ENCODE measurements at places on chromosomes 1 and 21.

- no peak for DNase-seq
Observed at GRCh38 chr1:228376262-228376628, 30.4 kb downstream of the TRIM11 start.

- DNase-seq: peak; percentile 84
Observed at GRCh38 chr1:45583666-45584350, at the start of gene NASP. NASP (plus strand) TSS chr1:45584041; CDS start chr1:45584147, 106 bp downstream.

DNA sequence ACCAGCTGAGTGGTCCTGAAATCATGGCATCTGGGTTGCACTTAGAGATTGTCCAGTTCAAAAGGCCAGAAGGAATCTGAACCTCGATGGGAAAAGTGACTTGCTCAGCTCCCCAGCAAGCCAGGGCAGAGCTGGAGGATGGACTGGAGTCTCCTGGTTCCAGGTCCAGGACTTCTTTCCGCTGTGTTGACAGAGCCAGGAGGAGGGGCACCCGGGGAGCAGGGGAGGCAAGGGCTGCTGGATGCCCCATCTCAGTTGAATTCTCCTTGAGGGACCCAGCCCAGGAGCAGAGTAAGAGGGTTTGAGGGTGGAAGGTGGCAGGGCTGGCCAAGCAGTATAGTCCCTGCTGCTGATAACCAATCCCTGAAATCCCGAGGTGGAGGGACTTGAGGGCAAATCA lies 2.4 kb upstream of the ALPL start:
- no peak for DNase-seq

GRCh38 chr1:40824591-40825434 lies 37.4 kb downstream of the CITED4 start:
- DNase-seq: peak; percentile 51

DNA sequence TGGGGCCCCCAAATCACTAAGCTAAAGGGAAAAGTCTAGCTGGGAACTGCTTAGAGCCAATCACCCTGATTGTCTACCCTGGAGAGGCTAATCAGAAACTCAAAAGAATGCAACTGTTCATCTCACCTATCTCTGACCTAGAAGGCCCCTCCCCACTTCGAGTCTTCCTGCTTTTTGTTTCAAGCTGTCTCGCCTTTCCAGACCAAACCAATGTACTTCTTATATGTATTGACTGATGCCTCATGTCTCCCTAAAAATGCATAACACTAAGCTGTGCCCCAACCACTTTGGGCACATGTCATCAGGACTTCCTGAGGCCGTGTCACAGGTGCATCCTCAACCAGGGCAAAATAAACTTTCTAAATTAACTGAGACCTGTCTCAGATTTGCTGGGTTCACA lies 209.5 kb downstream of the APP start:
- no peak for DNase-seq

GRCh38 chr1:239858529-239858928 lies 233.2 kb upstream of the FMN2 start:
- DNase-seq: no peak

DNA sequence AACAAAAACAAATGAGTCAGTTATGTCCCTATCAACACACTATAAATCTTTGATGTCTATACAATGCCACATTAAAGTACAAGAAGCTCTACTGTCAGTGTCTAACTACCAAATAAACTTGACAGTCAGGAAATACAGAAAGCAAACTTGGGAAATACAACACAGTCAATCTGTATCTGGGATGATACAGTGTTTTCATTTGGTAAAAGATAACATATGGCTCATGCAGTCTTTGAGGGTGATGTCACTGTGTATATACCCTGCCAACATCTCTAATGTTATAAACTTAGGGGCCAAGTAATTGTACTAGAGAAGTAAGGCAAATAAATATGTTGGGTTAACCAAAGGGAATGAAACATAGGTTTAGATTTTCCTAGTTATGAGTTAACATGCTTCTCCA lies 552.5 kb upstream of the ADAMTS5 start:
- DNase-seq: peak; percentile 93

DNA sequence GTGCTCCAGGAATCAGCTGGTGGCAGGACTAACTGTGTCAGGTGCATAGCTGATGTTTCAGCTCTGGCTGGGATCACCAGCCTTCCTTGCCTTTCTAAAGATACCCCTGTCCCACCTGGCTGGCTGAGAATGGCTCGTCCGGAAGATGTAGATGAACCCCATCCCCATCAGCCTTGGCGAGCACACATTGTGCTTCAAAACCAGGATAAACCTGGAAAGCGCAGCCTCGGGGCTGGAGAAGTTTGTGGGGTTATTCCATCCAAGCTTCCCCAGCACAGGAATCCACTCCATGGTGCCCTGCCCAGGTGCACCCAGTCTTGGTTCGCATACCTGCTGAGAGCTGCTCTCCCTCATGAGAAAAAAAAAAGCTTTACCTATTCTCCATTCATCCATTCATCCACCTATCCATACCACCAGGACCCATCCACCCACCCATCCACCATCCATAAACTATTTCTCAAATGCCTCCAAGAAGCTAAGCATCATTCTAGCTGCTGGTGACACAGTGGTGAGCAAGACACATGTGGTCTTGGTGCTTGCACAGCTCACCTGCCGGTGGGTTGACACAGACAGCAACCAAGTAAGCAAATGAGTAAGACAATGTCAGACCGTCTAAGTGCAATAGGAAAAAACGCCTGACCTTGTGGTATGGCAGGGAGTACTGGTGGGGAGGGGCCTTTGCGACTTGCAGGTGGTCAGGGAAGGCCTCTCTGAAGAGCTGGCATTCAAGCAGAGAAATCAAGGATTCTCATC lies 94.0 kb downstream of the DMRTB1 start:
- no peak for DNase-seq

GRCh38 chr1:197448121-197448779 lies 180.2 kb downstream of the CRB1 start:
- DNase-seq: no peak

GRCh38 chr1:96416701-96417444 lies 304.7 kb upstream of the PTBP2 start:
- DNase-seq: peak; percentile 15

DNA sequence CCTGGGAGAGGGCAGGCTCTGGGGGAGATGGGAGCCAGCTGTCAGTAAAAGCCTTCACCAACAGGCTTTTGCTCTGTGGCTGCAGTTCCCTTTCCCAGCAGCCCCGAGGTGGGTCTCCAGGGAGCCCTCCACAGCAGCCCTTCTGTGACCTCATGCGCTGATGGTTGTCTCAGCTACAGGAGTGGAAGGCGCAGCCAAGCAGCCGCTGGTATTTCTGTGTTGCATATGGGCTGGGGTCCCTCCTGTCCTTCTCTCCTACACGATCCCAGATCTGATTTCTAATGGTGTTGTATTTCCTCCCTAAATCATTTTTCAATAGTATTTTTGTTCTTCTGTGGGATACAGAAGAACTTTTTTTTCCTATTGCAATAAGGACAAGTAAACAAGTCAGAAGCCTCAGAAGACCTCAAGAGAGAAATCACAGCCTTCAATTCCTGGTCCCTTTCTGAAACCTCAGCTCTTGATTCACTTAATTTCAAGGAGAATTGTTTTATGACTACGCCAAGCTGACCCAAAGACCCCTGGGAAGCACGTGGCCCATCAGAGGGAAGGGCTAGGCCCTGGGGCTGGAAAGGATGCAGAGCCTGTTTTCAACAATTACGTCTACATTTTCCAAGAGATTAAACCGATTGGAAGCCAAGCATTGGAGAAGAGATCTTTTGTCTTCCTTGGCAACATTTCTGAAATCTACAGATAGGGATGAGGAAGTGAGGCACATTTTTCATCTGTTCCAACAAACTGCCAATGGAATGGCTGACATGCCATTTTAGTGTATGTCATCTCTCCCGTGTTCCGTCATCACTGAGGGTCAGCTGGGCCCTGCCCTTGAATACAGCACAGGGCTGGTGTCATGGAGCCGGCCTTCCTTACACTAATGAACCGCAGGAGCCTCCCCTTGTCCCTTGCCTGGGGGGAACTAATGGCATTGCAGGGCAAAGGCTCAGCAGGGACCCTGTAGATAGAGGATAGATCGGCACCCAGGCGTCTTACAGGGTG lies 42.0 kb upstream of the SCCPDH start:
- peak; percentile 44 for DNase-seq

DNA sequence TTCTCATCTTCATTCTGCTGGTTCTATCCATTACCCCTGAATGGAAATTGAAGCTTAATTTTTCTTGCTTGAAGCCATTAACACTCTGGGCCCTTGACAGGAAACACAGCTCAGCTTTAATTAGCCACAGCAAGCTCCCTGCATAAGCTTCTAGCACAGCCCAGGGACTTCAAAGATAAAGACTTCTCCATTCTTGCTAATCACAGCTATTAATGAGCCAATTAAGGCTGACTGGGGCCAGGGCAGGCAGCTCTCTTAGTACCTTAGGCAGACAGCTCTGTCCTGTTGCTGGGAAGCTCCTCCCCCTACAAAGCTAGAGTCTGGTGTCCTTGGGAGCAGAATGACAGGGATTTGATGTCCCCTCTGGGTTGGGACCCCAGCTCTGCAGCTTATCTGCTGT lies 27.9 kb upstream of the TRABD2B start:
- DNase-seq: no peak

DNA sequence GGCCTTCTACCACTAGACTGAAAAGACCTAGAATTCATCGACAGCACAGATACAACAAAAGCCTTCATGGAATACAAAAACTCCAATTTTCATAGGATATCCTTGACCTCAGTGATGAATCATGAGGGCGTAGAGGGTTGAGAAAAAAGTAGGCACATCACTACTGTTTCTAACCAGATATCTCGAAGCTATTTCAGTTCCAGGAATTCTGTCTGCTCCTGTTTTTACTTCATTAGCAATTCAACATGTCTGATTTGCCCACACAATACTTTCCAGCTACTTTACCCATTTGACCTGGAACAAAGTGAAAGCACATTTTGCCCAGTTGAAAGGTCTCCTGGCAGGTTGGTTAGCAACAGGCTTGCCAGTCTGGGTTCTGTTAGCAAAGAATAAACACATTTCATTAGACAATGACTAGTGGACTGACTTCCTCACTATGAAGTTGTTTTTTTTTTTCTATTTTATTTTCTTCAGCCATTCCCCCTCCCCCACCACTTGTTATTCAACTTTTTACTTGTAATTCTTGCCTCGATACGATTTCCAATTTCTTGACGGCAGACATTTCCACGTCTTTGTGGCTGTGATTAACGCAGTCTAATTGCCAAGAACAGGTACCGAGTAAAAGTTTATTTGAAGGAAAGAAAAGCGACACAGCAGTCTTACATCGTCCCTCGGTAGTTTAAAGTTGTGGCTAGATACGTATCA lies 4.0 kb upstream of the ZBTB18 start:
- no peak for DNase-seq

DNA sequence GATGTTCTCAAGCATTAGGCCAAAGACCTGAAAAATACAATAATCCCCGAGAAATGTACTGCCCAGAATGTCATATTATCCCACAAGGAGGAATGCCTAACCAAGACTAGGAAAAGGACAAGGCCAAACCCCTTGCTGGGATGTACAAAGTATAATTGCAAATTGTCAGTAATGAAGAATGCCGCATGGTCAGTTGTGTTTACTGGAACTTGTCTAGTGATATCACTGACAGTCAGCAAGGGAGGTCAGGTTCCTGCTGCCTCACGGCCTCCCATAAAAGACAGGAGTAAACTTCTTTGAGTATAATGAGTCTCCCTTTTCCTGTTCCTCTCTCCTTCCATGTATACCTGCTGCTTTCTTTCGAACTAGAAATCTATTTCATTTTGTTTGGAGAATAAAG lies 222.8 kb downstream of the RHOU start:
- no peak for DNase-seq

DNA sequence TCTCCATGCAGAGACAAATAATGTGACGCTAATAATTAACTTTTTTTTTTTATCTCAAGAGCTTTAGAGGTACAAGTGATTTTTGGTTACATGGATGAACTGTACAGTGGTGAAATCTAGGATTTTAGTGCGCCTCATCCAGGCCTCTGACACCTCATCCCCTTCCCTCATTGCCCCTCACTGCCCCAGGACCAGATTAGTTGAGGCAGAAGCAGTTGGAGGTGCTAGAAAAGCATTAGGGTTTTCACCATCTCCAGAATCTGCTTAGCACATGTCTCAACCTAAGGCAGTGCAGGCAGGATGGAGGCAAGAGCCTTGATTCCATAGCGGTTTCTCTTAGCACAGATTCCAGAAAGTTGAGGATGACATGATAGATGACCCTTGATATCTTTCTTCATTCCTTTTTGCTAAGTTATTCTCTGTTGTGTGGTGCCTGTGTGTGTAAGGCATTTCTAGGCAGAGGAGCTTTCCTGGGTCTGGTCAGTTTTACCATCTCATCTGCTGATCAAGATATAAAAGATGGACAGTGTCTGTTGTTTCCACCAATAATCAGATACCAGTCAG lies 16.3 kb upstream of the IL10 start:
- DNase-seq: peak; percentile 31

GRCh38 chr1:44673675-44674112 lies 587 bp downstream of the TMEM53 start:
- no peak for DNase-seq

DNA sequence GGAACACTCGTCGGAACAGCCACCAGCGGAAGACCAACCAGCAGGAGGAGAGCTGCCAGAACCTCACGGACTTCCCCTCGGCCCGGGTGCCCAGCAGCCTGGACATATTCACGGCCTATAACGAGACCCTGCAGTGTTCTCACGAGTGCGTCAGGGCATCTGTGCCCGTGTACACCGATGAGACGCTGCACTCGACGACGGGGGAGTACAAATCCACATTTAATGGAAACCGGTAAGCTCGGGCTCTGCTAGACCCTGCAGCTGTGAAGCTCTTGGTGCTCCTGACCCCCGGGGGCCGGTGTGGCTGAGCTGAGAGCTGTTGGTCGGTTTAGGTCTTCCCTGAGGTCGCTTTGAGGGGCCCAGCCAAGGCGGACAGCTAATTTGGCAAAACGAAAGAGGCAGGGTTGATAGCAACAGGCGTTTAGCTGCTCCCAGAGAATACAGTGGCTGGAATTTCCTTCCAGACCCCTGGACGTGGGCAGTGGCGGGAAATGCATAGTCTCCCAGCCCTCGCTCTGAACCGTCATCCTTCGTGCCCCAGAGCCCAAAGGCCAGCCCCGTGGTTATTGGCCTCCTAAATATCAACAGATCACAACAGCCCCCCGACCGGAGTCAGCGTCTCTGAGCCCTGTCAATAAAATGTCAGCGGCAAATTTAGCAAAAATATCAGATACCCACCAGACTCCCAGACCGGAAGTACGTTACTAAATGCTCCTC lies 118.0 kb downstream of the AJAP1 start:
- no peak for DNase-seq

GRCh38 chr21:35090403-35090802 lies 41.3 kb upstream of the RUNX1 start:
- DNase-seq: no peak

GRCh38 chr1:213419401-213420030 lies 368.5 kb downstream of the RPS6KC1 start:
- DNase-seq: no peak

GRCh38 chr1:74505928-74506710 lies 6.3 kb downstream of the LRRC53 start:
- DNase-seq: no peak
